Adipocyte (in vitro differentiated cells): ENCODE measurements at places on chromosomes 6 and 20.

DNA sequence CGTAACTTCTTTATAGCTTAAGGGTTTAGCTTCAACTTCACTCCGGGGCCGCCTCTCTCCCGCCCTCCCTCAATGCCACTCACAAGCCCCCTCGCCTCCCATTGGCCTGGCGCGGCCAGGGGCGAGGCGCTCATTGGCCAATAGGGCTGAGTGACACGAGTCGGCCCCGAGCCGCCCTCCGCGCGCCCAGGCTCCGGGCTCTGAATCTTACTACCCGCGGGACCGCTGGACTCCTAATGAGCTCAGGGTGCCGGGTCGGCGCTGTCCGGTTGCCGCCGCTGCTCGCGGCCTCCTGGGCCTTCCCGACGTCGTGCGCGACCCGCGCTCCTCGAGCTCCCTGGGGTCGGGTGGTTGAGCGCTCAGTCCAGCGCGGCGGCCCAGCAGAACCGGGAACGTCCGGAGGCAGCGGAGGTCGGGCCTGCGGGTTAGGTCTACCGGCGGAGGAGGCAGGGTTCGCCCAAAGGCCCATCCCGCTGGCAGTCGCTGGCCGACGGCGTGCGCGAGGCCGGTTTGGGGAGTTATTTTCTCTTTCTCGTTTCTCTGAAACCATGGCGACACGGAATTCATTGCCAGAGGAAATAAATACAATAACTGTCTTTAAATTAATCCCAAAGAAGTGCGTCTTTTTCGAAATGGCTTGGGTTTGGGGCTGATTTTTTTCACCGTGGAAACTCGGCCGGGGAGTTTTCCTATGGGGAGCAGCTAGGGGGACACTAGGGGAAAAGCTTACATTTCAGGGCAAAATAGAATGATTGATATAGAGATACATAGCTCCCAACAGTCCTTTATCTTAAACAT is at the start of gene SIM1:
Gene SIM1 (minus strand): TSS at position 19 of the 798 bp plus-strand sequence. CDS start 1,453 bp downstream, outside the sequence.
- DNase-seq, result peak; percentile 50

DNA sequence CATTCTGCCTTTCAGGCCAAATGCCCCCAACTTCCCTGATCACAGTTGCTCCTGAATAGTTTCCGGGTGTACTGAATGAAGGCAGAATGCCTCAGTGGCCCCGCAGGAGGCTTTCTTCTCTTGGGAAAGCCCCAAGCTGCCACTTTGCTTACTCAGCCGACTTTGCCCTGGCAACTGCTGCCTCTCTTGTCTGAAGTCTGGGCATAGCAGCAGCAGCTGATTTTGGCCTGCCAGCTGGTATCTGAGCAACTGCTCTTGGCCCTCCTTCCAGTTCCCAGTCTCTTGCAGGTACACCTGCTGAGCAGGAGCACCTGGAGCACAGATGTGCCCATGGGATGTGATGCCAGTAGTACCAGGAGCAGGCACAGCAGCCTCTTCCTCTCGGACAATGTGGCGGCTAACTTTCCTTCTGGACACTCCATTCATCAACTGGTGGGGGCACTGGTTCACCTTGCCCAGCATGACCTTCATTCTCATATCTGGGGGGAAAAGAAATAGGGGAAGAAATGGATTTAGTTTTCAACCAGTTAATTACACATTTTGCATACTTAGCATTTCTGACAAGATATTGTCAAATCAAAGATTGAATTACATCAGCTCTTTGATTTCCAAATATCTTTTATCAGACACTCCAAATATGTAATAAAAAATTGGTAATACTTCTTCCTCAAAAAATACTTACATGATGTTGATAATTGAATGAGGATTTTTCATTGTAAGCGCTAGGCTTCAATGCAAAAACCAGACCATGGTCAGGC is 468.2 kb downstream of the PKHD1 start:
- no peak for DNase-seq

DNA sequence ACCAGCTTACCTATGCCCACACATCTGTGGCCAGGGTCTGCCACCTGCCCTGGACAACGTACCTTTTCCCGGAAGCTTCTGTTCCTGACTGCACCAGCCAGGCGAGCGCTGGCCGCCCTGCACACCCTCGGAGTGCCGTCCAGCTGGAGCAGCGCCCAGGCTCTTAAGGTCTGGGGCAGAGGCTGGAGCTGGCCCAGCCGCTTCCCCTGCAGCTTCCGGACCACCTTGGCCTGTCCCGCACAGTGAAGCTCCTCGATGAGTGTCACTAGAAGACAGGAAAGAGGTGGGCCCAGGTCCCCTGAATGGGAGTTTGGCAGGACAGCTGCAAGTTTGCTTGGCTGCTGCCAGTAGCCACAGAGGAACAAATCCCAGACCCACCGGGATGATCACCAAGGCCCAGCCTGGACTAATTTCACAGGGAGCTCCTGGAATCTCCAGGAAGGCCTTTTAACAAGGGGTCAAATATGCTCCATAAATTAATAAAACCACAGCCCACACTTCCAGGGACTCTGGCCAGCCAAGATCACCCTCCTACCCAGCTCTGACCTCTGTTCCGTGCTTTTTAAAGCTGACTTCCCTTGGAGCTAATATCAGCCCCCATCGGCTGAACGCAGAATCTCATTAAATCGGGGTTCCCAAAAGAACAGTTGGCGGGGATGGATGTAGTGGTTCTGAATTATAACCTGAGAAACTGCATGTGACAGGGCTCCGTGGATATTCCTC is 82.3 kb downstream of the PTPN1 start:
- no peak for DNase-seq

GRCh38 chr6:29945281-29945820 is 3.0 kb downstream of the HLA-A start:
- no peak for DNase-seq

DNA sequence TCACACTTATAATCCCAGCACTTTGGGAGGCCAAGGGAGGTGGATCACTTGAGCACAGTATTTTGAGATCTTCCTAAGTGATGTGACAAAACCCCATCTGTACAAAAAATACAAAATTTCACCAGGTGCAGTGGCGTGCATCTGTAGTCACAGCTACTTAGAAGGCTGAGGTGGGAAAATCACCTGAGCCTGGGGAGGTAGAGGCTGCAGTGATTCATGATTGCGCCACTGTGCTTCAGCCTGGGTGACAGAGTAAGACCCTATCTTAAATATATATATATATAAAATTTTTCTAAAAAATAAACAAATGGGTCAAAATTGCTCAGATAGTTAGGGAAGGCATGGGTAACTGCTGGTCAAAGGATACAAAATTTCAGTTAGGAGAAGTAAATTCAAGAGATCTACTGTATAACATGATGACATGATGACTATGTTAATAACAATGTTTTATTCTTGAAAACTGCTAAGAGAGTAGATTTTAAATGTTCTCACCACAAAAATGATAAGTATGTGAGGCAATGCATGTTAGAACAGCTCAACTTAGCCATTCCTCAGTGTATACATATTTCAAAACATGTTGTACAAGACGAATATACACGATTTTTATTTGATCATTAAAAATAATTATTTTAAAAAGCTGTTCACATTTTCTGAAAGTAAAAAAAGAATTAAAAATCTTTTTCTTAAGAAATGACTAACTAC is 24.4 kb downstream of the TBC1D32 start:
- peak; percentile 86 for DNase-seq

GRCh38 chr6:25369433-25370177 is 90.4 kb downstream of the CARMIL1 start:
- DNase-seq, result no peak

DNA sequence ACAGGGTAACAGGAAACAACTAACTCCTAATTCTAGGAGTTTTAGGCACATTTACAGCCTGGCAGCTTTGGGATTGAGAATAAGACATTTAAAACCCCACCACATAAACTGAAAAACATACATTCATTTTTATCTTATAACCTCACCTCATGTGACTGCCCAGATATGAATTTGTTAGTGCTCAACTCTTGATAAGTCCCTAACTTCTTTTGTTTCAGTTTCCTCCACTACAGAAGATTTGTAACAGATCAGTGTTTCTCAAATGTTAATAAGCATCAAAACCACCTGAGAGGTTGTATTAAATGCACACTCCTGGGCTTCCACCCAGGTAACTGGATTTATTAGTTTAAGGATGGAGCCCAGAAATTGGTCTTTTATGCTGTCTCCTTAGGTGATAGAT is 190.1 kb upstream of the ARID1B start:
- no peak for DNase-seq

DNA sequence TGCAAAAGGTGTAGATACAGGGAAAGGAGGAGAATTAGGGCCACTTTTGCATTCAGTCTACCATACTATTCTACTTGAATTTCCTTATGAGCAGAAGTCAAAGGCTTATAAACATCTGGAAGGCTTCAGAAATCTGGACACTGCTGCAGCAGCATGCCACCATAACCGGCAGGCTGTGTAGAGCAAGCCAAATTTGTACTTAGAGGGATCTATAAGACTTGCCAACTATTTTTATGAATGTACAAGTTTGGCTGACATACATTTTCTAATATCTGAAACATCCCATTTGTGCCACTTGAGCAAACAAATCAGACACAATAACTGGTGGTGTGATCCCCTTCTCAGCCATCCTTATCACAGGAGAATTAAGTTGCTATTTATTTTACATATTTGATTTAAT is 14.0 kb upstream of the PLCB1 start:
- peak; percentile 47 for DNase-seq

- DNase-seq, result peak; percentile 52
Measured at GRCh38 chr6:30615958-30616810, 859 bp downstream of the PPP1R10 start.

- DNase-seq, result no peak
Measured at GRCh38 chr6:11410539-11411307, 126.8 kb upstream of the TMEM170B start.

GRCh38 chr6:193773-194310 is 98.4 kb upstream of the DUSP22 start:
- no peak for DNase-seq

DNA sequence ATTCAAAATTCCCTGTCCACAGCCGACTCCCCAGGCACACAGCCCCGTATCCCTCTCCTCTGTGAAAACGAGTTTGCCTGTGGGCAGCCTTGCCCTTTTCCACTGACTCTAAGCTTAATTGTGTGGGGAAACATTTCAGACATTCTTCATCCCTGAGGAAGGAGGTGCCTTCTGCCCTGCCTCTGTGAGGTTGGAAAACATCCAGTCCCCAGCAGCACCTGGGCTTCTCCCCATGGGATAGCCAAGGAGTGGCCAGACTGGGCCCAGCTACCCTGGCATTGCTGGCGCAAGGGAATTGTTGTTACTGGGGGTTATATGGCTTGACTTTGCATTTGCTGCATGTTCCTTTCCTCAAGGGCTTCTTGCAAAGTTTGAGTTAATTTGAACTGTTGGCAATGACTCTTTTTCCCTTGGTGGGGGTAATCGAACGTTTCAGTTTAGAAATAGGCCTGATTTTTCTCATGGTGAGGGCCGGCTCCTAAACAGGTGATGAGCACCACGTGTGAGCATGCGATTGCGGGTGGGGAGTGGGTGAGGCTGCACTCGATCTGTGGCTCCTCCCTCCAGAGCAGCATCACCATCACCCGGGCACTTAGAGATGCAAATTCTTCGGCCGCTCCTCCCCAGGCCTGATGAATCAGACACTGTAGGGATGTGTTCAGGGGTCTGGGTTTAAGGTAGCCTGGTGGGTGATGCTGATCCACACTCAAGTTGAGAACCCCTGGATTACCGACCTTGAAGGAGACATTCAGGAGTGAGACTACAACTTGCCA is 29.9 kb downstream of the GABRR2 start:
- DNase-seq, result no peak

DNA sequence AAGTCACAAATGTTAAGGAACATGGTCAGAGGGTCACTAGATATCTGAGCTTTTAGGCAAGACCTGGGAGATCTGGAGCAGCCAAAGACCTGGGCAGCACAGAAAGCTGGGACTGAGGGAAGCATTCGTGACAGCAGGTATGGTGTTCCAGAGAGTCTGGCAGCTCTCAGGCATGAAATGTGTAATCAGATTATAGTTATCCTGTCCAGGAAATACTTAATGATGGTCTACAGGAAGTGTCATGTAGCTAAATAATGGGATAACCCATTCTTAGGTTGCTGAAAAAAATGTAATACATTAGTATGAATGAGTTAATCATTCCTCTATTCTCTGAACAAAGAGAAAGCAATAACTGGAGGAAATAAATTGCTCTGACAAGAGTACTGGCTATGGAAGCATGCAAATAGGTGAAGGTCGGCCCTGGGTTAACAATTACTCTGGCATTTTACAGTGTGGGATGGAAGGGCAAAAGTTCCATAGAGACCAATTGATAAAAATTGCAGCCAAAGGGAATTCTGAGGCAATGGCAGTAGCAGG is 740.5 kb downstream of the CBLN4 start:
- no peak for DNase-seq

DNA sequence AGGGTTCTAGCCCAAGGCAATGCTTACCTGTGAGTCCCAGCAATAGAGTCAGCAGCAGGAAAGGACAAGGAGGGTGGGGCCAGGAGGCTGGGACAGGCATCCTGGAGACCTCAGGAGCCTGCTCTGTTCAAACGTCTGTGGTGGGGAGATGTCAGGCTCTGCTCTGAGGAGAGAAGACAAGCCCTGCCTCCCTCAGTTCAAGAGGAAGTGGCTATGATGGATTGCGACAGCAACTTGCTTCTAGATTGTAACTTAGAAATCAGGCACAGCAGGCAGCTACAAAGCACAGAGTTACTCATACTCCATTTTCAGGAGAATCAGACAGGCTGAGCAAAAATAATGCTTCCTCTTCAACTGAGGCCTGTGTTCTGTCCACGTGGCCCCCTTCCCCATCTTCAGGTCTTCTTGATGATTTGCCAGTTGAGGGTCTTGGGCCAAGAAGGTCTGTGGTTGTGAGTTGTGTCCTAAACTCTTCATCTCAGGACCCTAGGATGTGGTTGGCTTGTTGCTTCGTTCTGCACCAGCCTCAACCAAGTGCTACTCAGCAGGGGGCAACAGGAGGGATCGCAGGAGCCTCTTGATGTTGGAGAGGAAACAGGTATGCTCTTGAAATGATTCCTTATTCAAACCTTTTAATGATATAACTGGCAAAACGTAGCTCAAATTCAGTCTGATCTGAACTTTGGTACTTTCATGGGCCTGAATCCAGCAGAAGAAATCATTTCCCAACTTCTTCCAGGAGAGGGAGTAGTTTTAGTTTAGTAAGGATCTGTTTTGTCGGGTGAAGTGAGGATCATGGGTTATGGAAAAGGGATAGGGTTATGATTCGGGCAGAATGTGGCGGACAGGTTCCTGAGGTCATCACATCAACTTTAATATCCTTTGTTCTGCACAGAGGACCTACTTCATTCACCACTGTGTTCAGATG is 31.0 kb downstream of the SIRPB1 start:
- DNase-seq, result no peak

DNA sequence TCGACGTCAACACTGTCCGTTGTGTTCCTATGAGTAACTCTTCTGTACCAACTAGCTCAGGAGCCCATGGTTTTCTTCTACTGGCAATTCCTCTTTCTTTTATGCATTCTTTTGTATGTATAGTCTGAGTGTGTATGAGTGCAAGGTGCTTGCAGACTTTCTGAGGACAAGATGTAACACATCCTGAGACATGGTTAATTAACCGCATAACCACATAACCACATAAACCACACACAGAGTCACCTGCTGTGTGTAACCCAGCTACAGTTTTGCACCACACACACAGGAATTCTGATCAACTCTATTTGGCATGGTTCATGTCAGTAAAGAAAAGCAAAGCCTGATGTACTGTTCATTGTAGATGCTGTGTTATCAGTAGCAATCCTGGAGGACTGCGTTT is 98.6 kb downstream of the DACT2 start:
- DNase-seq, result no peak

- DNase-seq, result no peak
Measured at GRCh38 chr20:50582591-50583234, 72.5 kb downstream of the PTPN1 start.
